Stimulated activated CD4-positive, alpha-beta T cell treated with anti-CD3 and anti-CD28 coated beads, Interleukin-1b, Interleukin-23, amount 100 ng/mL, for 1 hour (primary cell): ENCODE measurements at places on chromosomes 3 and 15.

GRCh38 chr3:186257866-186258265 lies 104.2 kb downstream of the DGKG start:
- DNase-seq, result no peak

DNA sequence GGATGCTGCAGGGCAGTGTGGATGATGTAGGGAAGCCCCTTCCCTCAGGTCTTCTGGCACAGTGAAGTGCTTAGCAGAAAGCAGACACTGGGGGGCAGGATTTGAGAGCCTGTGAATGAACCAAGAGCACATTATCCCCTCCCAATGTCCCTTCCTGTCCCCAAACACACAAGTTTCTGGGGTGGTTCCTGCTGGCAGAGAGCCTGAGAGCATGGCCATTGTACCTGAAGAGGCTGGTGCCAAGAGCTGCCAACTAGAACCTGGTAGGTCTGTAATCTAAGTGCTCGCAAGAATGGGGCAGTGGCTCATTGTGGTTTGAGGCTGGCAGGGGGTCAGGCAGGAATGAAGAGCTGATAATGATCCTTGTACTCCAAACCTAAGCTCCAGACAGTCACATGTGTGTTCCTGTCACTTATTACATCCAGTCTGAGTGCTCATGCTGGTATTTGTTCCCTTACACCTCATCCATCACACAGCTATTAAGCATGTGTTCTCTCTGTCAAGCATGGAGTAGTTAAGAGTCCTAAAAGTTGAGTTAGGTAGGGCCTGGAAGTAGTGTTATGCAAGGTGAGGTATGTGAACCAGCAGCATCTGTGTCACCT lies 6.7 kb upstream of the CCR1 start:
- DNase-seq, result no peak

GRCh38 chr15:56923174-56923591 lies 4.7 kb downstream of the TCF12 start:
- no peak for DNase-seq

GRCh38 chr3:35779611-35780010 lies 140.3 kb downstream of the ARPP21 start:
- no peak for DNase-seq

DNA sequence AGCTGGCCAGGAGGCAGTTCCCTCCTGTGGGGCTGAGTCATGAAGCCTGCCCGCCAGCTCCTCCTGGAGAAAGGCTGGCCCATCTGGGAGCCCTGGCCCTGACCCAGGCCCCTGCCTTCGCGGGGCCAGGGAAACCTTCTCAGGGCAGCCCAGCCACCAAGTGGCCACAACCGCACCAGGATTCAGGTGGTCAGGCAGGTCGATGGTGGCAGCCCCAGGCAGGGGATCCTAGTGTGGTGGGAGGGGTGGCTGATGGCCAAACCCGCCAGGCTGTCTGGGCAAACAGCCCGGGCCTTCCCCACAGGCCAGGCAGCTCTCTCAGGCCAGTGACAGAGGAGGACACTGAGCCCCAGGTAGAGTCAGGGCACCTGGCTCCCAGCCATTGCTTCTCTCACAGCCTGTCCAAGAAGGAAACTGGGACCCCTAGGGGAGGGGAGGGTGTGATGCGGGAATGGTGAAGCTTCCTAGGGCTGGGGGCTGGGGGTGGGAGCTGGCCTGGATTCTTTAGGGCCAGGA lies 1.2 kb downstream of the TWF2 start:
- no peak for DNase-seq

DNA sequence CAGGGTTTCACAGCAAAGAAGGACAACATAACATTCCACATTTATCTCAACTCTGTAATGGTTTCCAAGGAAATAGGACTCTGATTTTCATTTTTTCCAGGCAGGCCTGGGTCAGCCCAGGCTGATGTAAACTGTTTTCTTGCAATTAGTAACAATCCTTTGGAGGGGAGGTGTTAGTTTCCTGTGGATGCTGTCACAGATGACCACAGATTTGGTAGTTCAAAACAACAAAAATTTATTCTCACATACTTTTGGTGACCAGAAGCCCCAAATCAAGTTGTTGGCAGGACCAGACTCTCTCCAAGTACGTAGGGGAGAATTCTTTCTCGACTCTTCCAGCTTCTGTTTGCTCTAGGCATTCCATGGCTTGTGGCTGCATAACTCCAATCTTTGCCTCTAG lies 88.0 kb downstream of the EDEM1 start:
- no peak for DNase-seq

DNA sequence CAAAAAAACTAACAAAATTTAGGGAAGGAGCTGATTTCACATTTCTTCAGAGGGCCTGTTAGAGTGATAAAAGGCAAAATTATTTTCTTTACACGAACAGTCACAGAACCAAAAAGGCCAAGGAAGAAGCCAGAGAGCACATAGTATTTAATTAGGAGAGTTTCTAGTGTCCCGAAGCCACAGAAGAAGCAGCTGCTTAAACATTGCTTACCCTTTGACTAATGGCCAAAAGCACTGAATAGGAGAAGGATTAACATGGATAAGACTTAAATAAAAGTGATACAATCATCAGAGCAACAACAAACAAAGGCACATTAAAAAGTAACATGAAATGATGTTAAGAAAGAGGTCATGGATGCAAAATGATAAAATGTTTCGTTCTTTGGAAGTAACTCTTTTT lies 98.6 kb downstream of the CHL1 start:
- no peak for DNase-seq

DNA sequence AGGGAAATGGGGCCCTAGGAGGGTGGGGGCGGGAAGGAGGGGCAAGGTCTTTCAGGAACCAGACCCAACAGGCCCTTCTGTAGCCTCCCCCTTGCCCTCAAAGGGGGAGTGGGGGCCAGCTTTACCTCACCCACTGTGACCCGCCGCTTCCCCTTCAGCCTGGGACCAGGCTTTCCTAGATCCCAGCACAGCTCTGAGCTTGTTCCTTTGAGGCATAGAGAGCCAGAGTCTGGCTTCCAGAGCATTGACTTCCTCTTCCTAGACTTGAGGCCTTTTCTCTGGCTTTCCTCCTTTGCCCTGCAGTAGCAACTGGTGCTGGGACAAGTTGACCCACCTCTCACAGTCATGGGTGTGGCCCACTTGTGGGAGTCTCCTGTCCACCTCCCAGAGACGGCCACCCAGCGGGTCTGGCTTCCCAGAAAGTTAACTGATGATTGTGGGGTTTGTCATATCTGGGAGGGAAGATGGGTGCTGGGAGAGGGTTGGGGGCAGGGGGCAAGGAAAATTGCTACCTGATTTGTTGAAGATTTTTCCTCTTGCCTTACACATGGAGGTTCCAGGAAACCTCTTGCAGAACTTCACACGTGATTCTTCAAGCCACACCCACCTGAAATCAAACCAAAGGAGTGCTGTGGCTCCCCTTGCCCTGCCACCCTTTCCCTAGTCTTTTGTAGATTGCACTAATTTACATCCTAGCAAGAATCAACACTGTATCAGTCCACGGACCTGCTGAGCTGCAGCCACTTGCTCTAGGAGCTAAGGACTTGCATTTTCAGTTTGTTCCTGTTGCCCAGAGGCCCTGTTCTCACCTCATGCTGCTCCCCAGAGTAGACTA lies 4.1 kb upstream of the CHST14 start:
- DNase-seq, result no peak
